ENCODE measurements at places on chromosomes 4 and X. TPM values are rescaled to one million over a fixed set of nuclear protein-coding genes. Genes with fewer than 3 reads are reported as not detected.

DNA sequence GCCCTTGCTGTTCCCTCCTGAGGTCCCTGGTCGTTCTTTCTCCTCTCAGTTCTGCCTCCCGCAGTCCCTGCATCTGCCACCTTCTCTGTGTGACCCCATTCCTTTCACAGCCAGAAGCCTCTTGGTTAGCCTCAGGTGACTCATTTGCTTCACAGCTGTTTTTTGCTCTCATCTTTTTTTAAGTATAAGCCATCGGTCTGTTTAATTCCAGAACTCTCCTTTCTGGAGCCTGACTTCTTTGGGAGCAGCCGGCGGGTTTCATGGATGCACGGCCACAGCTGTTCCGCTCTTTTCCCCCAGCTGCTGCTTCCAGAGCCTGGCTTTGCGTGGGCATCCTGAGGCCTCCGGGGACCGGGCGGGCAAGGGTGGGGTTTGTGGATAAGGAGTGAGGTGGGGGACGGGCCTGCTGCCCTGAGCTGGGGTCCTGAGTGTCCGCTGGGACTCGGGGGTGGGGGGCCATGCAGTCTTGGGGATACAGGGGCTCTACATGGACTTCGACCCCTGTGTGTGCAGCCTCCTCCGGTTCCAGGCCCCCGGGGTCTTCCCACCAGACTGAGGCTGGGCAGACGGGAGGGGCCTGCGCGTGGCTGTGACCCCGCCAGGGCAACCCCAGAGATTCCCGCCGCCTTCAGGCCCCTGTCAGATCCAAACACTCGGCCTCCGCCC is 46.7 kb downstream of the PCGF3 start:
- DNase-seq: no peak

DNA sequence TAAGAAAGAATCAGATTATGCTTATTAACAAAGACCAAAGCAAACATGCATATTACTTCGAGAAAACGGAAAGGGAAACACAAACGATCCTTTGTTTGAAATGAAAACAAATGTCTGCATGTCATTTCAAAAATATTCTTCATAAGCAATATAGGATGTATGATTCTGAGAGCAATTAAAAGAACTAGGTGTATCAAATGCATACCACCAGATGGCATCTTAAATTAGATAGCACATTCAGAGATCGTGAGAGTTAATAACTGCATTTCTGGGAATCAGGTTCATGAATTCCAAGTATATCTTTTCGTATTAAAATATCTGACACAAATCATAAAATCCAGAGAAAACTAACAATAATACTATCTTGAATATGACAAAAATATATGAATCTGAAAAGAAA is 159.5 kb downstream of the PPP3CA start:
- DNase-seq: no peak

DNA sequence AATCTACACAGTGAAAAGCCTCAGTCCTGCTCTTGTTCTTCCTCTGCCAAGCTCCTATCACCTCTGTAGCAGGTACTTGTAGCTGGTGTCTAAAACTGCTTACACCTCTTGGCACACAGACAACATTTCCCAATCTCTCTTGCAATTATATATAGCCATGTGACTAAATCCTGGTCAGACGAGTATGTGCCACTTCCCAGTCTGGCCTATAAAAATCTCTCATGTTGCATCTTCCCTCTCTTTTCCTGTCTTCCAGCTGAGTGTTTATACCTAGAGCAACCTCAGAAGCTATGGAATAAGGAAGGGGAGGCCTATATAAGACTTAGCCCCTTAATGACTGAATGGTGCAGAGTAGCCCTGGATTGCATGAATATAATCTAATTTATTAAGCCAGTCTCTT is 105.8 kb downstream of the RNF150 start:
- no peak for DNase-seq

DNA sequence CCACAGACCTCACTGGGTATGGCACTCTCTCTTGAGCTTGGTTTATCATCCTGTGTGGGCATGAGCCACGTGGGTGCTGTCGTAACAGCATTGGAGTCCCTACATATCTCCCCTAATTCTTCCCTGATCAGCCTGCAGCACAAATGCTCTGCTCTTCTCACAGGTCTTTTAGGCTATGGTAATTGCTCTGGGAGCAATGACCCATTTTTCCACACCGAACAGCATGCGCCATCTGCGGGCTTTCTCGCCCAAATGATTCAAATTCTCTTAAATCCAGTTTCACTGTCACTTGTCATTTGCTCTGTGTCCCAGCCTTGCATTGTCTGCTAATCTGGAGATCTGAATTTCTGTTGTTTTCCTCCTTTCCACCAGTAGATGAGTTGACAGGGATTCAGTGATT is 48.9 kb upstream of the GATB start:
- DNase-seq: peak; percentile 87

GRCh38 chr4:5874811-5875449 is 18.0 kb downstream of the CRMP1 start:
- DNase-seq: peak; percentile 89

DNA sequence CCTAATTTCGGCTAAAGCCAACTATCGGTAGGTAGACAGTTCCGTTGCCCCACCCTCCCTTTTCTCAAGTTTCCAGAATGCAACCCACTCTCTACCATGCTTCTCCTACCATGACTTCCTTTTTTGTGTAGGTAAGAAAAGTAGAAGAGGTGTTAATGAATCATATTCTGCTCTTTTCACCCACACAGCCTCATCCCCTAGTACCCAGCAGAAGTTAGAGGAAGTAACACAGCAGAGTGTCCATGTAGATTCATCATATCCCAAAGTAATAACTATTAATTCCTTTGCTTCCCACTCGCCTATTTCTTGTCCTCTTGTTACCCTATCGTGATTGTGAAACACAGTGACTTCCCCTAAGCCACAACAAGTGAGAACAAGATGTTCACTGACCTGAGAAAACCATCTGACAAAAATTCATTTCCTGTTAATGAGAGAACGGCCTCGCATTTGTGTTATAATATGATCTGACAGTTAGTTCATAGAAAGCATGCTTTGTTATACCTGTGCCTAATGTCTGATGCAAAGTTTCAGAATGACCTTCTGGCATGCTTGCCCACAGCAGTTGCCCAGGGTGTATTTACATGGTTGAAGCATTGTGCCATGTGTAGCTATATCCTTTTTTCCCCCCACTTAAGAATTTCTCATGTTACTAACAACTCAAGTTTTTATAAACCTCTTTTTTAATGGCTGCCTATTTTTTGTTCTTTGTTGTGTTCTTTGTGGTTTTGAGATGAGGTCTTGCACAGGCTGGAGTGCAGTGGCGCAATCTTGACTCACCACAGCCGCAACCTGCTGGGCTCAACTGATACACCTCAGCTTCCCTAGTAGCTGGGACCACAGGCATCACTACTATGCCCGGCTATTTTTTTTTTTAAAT is 185.6 kb downstream of the RAP1GDS1 start:
- no peak for DNase-seq

- DNase-seq: no peak
Observed at GRCh38 chr4:100555611-100556337, 38.0 kb upstream of the EMCN start.

DNA sequence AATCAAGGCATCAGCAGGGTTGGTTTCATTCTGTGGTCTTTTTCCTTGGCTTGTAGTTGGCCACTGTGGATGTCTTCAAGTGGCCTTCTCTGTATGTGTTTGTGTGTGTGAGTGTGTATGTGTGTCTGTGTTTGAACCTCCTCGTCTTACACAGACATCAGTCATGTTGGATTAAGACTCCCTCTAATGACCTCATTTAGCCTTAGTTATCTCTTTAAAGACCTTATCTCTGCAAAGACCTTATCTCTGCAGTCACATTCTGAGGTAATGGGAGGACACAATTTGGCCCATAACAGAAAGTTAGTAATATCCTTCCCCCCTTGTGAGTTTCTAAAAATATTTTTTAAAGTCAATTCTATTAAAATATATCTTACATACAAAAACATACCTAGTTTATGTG is 126.7 kb downstream of the EMCN start:
- no peak for DNase-seq

GRCh38 chr4:90816754-90817153 is 689.6 kb downstream of the CCSER1 start:
- DNase-seq: no peak

DNA sequence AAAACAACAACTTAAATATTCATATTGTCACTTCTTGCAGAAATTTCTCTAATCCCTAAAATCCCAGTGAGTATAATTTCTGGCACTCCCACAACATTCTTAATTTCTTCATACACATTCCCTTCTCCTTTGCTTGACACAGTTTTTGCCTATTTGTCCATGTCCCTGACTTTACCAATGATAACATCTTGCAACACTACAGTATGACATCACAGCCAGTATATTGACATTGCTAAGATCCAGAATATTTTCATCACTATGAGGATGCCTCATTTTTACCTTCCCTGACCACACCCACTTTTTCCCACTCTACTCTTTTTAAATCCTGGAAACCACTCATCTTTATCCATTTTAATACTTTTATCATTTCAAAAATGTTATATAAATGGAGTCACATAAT is 292.3 kb upstream of the GK2 start:
- DNase-seq: no peak

The HPRT1 gene
- total RNA-seq: 12.3 TPM

The PLAC1 gene
- not detected for total RNA-seq

The PCDH18 gene
- total RNA-seq: 42.3 TPM

The ALPK1 gene
- total RNA-seq: 7.2 TPM

The PDGFC gene
- 23.0 TPM for total RNA-seq

The LINC00632 gene
- 237 TPM for total RNA-seq

The FAM9C gene
- total RNA-seq: not detected

All from cerebellum (tissue), 4 donors.